ENCODE measurements at places on chromosomes 7 and 10.

GRCh38 chr10:101237081-101237981, 8.1 kb upstream of the LBX1 start:
- DNase-seq = no peak

DNA sequence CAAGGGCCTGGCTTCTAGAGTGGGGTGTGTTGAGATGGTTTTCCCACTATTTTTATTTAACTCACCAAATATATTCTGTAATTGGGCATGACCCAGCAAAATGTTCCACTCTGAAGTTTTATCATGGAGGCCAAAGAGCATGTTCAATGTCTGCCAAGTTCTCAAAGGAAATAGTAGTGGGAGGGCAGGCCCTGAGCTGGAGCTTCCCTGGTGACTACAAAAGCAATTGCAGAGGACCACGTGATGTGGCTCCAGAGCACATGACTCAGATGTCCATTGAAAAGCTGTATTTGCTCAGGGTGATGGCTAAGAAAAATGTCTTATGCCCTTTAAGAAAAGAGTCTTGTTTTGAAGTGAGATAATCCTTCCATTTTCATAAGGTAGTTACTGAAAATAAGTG, 1024.8 kb downstream of the LRMDA start:
- no peak for DNase-seq

- DNase-seq = no peak
Observed at GRCh38 chr10:132715776-132716680, 69.9 kb downstream of the NKX6-2 start.

DNA sequence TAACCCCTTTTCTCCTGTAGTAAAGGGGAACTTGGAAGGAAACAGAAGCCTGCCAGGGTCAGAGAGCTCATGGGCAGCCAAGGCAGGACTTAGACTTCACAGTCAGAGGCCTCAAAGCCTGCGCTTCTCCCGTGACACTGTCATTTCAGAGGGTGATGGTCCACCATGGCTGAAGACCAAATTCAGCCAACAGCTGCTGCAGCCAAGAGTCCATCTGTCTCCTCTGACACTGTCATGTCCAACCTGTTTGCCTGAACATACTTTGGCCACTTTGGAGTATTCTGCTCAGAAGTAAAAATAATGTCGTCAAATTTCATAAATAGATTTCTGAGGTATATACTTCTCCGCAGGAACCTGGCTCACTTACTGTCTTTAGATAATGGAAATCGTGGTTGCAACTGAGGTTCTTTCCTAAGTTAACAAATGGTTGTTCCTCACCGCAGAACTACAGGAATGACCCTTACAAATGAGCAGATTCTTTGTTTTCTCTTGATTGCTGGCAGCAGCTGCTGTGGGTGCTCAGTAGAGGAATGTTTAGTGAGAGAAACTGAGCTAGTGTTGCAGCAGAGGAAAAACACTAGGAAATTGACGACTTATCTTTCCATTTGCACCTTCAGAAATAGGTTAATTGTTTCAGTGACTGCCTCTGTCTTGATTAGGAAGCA, 626.5 kb downstream of the SDK1 start:
- no peak for DNase-seq

- no peak for DNase-seq
Observed at GRCh38 chr7:67878808-67879207, 882.2 kb downstream of the TYW1 start.

- no peak for DNase-seq
Observed at GRCh38 chr10:60645980-60646379, 132.3 kb upstream of the CDK1 start.

DNA sequence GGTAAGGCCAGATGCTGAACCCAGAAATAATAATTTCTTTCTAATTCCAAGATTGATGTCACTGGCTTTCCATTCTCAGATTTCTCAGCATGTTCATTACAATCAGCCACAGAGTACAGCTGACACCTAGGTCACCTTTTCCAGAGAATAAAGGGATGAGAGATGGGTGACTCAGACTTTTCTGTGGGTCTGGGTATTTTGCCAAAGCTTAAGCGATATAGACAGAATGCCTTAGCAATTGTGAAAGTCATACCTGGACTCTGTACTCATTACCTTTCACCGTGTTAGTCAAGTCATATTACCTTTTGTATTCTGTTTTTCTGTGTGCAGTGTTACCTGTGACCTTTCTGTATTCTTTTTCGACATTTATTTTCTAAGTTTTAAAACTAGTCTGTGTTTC, 10.6 kb upstream of the PRTFDC1 start:
- DNase-seq = peak; percentile 73

GRCh38 chr7:36506820-36507219, 117.2 kb downstream of the ANLN start:
- DNase-seq = peak; percentile 50

GRCh38 chr10:31031558-31032257, at the start of gene ZNF438:
Gene ZNF438, minus strand, starts transcription at chr10:31031865. Its CDS starts 154,831 bp downstream, at chr10:30877034.
- peak; percentile 95 for DNase-seq

- peak; percentile 31 for DNase-seq
Observed at GRCh38 chr7:75776295-75776971, 4.4 kb upstream of the CCL26 start.

GRCh38 chr10:36183056-36183455, 541.0 kb upstream of the FZD8 start:
- DNase-seq = no peak

DNA sequence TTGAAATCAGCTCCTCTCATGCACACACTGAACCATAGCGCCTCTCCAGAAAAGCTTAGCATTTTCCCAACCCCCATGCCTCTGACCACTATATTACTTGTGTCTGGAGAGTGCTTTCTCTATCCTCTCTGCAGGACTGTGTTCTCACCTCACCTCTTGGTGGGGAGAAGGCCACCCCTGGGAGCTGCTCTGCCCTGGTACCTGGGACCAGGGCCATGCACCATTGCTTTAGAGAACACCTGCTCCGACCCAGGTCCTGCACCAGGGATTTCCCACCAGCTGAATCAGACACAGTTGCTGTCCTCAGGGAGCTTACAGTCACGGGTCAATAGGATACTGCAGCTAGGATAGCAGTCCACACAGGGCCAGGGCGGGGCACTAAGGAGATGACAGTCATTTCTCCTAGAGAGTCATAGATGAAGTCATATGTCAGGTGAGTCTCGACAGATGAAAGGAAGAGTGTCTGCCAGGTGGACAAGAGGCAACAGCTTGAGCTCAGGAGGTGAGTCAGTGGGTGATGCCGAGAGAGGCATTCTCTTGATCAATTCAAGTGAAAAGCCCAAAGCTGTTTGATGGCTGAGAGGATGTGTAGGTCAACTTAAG, 619 bp upstream of the LMTK2 start:
- peak; percentile 38 for DNase-seq

- no peak for DNase-seq
Observed at GRCh38 chr10:98349508-98349922, 65.5 kb downstream of the PYROXD2 start.

GRCh38 chr10:30056281-30056680, 3.1 kb downstream of the JCAD start:
- DNase-seq = no peak

DNA sequence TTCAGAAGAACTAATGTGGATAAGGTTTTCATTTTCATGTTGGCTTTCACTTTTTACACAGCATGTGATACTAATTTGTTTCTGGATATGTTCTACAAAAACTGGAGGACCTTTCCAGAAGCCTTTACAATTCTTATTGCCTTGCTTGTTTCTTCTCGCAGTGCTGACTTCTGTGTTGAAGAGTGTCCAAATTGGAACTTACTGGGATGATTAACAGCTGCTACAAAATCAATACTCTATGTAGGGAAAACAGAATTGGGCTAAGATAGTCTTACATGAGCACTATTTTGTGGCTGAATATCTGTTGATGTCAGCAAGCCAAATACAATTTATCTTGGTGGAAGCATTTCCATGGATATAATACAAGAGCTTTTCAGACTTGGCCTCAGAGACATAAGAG, 351.2 kb downstream of the DGKB start:
- no peak for DNase-seq

Measured in RWPE1 (cell line).